NCI-H1417 treated with DMSO at 0.1 percent for 48 hours (cell line): ENCODE measurements at places on chromosomes 1 and 21.

- no peak for DNase-seq
Measured at GRCh38 chr1:212109728-212110127, 74.2 kb downstream of the DTL start.

- no peak for DNase-seq
Measured at GRCh38 chr1:223859058-223859457, 13.3 kb upstream of the TP53BP2 start.

- DNase-seq, result no peak
Measured at GRCh38 chr1:212669102-212669501, 30.5 kb downstream of the BATF3 start.

DNA sequence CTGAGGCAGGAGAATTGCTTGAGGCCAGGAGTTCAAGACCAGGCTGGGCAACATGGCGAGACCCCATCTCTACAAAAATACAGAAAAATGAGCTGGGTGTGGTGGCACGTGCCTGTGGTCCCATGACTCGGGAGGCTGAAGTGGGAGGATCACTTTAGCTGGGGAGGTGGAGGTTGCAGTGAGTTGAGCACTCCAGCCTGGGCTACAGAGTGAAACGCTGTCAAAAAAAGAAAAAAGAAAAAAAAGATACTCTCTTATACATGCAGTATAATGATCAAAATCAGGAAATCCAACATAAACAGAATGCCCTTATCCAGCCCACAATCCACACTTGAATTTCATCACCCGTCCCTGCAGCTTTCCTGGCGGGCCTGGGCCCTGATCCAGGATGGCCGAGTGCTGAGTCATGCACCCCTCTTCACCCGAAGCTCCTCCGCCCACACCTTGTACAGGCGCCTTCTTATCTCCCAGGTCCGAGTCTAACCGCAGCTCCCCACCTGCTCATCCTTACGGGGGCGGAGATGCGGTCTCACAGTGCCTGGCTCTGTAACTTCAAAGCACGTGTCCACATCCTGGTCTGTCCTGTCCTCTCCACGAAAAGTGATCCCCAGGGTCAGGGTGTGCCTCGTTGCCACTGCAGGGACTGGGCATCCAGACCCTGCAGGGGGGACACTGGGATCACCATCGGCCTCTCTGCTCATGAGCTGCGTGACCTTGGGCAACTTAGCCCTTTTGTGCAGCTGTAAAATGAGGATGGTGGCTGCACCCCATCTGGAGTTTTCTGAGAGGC is 120.2 kb upstream of the SLC45A1 start:
- DNase-seq, result no peak

- DNase-seq, result no peak
Measured at GRCh38 chr1:39110325-39110851, 84.2 kb downstream of the NDUFS5 start.

GRCh38 chr21:32096411-32096810 is 182.4 kb downstream of the MIS18A start:
- no peak for DNase-seq

- DNase-seq, result no peak
Measured at GRCh38 chr21:42089093-42089631, 18.0 kb downstream of the UMODL1 start.
